ENCODE measurements at places on chromosomes 2 and 18.
A peak's percentile ranks its signal among the peaks of the same experiment; 100 is the strongest.

DNA sequence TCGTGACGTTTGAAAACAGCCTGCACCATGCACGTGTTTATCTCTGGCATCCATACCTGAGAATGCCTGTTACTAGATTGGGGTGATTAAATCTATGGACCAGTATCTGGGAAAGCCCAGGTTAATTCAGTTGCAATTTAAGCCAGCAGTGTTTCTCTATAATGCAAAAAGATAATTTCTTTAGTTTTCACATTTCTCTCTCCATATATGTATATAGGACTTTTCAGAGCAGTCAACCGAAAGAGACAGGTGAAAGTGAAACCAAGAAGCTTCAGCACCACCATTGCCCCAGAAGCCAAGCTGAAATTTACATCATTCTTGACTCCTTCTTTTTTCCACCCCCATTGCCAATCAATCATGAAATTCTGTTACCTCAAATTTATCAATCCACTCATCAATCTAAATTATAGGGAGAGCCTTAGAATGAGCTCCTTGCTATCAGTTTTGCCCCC is 2.7 kb upstream of the LRP2 start:
- DNase-seq, result no peak

DNA sequence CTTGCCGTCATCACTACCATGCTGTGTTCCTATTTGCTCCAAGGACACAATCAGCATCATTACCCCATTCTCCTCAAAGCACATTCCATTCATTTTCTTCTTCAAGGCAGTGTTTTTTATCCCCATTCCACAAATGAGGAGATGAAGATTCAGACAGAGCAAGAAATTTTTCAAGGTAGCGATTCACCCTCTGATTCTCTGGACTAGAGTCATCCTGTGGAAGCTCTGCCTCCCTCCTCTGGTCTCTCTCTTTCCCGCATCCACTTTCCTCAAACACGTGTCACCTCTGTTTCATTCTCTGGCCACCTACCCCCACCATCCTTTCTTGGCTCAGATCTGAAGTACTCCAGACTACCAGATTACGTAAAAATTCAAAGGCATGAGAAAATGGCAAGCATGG is 297.9 kb downstream of the SOX11 start:
- no peak for DNase-seq

- DNase-seq, result no peak
Measured at GRCh38 chr2:96150007-96150640, 4.9 kb upstream of the DUSP2 start.

DNA sequence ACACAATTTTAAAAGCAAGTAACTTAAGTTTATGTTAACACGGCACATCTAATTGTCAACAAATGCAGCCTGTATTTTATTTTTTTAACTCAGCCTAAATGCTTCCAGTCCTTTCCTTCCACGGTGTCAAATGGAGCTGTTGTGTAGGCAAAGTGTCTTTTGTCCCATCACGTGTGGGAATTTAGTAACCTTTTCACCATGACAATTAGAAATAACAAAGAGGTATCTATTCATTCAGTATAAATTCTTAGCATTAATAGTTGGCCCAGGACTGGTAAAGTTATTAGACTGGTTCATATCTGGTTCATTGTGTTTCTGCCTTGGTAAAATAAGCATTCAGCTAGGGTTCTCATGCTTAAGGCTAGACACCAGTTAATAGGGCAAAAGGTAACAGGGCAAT is 47.9 kb downstream of the FRZB start:
- peak; percentile 69 for DNase-seq

- DNase-seq, result no peak
Measured at GRCh38 chr2:66582987-66583880, 148.3 kb downstream of the MEIS1 start.

GRCh38 chr2:178380763-178381162 is 70.2 kb downstream of the PRKRA start:
- DNase-seq, result no peak

DNA sequence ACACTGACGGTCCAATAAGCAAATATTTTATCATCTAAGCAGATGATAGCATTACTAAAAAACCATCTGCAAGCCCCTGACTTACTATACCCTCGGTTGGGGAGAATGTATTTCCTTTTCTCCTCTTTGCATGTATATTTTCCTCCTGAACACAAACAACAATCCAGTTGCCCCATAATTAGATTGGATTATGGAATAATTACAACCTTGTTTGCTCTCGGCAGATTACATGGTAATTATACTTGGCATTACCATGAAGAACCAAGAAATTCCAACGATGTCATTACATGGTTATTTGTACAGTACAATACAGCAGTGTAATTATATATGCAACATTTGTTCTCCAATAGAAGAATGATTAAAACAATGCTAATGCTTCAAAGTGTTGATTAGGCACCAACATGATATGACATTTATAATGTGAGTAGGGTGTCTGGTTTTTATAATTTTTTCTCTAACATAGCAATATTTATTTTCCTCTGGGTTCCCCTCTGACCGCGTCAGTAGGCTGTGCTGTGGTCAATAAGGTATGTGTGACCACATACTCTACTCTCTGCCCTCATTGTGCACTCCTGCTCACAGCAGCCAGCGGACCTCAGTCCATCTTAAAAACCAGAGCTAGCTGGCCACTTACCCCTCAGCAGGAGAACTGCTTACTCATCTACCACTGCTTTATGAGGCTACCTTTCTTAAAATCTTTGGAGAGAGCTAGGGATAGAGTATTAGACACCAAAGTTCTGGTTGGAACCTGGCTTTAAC is 176.1 kb downstream of the INSIG2 start:
- no peak for DNase-seq

DNA sequence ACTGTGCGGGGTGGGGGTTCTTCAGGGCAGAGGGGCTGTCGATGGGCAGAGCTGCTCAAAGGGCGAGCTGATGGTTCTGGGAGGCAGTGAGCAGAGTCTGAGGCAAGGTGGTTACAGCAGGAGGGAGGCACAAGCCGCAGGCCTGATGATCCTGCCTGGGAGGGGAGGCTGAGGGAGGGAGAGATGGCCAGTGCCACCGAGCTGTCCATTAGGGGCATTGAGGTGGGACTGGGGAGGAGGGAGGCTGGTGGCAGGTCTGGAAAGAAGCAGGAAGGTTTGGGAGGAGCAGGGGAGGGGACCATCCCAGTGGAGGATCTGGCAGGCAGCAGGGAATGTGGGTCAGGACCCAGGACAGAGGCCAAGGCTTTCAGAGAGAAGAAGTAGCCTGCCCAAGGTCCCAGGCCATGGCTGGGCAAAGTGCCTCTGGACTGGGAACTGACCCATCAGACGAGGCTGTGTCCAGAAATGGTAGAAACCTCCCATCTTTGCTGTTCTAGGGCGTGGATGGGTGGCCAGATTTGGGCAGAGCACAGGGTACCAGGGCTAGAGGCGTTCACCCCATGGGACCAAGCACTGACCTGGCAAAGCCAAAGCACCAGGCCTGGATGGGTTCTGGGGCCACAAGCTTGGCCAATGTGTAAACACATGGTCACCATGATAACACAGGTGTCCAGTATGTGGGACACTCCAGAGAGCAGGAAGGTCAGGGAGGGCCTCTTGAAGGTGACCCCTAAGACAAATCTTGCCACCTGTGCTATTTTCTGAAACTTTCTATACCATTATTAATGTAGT is 55.5 kb downstream of the INHBB start:
- DNase-seq, result no peak

DNA sequence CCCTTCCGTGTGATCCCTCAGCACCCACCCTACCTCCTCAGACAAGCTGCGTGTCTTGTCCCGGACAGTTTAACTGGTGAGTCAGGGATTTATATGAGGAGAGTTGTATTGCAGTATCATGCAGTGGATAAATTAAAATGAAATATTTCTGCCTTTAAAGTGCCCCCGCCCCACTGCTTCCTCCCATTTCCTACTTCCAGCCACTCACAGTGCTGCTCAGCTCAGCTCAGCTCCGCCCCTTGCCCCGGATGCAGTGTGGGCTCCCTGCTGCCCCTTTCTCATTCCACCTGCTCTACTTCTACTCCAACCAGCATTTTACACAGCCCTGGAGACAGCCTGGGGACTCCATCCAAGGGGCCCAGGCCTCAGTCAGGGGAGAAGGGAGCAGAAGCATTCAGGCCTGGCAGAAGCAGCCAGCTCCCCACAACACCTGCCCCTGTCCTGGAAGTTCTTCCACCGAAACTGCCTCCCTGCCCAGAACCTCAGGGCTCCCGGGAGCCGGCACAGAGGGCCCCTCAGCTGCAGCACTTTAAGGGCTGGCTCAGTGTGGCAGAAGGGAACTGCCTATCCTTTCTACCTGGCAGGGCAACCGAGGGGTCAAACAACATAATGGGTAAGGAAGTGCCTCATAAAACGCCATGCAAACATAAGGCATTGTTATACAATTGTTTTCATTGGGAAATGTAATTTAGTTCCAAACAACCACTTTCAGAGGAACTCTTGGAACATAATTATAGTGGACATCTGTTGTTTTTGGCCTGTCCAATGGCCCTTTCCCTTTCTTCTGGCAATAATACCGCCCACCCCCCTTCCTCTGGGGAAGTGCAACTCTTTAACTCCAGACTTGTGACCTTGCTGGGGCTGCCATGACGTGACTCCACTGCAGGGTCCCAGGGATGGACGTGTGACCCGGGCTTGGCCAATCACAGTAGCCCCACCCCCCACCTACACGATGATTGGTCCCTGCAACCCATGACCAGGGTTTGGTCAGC is 102.3 kb downstream of the LIPG start:
- DNase-seq, result peak; percentile 52

- DNase-seq, result no peak
Measured at GRCh38 chr18:49758263-49758610, 55.1 kb downstream of the ACAA2 start.
